ENCODE measurements at places on chromosomes 11 and 22.
A peak's percentile ranks its signal among the peaks of the same experiment; 100 is the strongest.

DNA sequence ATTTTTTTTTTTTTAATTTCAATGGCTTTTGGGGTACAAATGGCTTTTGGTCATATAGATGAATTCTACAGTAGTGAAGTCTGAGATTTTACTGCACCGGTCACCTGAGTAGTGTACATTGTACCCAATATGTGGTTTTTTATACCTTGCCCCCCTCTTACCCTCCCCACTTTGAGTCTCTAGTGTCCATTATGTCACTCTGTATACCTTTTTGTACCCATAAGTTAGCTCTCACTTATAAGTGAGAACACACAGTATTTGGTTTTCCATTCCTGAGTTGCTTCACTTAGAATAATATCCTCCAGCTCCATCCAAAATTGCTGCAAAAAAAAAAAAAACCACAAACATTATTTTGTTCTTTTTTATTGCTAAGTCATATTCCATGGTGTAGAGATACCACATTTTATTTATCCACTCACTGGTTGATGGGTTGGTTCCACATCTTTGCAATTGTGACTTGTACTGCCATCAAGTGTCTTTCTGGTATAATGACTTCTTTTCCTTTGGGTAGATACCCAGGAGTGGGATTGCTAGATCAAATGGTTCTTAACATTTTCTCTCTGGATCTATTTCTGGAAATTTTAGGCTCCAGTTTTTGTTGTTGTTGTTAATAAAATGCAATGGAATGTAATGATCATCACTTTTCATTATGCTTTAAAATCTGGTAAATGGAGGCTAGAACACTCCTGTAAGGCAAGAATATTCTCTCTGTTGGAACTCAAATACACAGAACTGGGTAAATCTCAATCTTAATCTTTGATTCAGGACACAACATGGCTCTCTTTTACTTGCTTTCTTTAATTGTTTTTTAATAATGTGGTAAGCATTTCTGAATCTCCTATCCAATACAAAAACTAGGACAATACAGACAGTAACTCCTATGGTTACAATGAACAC is 10.3 kb downstream of the NEAT1 start:
- peak; percentile 51 for DNase-seq

DNA sequence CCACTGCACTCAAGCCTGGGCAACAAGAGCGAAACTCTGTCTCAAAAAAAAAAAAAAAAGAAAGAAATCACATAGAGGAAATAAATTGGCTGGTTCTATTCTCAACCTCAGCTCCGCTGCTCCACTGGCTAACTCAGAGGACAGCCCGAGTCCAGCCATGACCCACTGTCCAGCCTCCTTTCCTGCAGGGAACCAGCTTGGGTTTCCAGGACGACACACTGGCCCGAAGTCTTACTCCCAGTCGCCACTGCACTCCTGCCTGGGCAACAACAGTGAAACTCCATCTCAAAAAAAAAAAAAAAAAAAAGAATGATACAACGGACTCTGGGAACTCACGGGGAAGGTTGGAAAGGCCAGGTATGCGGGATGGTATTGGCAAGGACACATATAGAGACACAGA is 31.5 kb downstream of the APOL3 start:
- no peak for DNase-seq

- peak; percentile 29 for DNase-seq
Observed at GRCh38 chr22:39379756-39380730, 19.5 kb upstream of the TAB1 start.

DNA sequence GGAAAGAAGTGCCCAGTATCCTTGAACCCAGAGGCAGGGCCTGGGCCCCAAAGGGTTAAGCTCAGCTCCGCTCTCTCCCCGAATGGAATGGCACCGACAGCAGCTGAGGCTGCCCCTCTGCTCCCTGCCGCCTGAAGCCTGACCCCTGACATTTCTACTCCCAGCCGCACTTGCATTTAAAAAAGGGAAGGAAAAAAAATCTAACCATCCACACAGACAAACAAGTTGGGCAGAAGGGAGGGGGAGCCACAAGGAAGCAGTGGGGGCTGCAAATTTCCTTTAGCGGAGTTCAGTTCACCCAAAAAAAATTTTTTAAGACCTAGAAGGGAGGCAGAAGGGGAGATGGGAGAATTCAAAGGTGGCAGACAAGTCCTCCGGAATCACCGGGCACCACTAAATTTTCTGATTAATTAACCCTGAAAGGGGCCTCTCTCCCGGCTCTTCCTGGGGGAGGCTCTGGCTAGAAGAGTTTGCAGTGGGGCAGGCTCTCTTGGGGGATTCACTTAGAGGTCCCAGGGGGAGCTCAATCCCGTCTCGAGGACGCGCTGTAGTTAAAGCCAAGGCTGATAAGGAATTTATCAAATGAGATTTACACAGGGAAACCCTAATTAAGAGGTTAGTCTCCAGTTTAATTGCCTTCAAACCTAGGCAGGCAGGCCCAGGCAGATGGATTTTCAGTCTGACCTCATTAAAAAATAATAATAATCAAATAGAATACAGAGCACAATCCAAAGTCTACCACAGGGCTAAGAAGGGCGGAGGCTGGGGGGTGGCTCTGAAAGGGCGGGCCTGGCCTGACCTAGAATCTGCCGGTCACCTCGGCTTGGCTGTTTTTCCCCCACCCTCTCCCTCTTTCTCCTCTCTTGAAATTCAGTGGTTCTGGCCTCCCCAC is 25.6 kb downstream of the MN1 start:
- no peak for DNase-seq

DNA sequence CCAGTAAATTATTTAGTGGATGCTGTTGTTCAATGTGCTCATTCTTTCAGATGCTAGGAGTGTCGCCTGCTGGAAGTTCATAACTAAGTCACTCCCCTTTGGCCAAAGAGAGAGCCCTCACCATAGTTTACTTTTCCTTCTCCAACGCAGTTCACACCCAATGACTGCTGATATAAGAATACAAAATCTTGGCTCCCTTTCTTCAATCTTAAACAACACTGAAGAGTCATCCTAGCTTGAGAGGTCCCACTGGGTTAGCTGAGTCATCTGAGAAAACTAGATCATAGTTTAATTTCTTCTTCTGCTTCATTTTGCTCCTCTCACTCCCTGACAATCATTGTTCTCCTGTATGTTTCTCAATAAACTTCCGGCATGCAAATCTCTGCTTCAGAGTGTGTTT is 5.4 kb upstream of the OR52L1 start:
- no peak for DNase-seq

DNA sequence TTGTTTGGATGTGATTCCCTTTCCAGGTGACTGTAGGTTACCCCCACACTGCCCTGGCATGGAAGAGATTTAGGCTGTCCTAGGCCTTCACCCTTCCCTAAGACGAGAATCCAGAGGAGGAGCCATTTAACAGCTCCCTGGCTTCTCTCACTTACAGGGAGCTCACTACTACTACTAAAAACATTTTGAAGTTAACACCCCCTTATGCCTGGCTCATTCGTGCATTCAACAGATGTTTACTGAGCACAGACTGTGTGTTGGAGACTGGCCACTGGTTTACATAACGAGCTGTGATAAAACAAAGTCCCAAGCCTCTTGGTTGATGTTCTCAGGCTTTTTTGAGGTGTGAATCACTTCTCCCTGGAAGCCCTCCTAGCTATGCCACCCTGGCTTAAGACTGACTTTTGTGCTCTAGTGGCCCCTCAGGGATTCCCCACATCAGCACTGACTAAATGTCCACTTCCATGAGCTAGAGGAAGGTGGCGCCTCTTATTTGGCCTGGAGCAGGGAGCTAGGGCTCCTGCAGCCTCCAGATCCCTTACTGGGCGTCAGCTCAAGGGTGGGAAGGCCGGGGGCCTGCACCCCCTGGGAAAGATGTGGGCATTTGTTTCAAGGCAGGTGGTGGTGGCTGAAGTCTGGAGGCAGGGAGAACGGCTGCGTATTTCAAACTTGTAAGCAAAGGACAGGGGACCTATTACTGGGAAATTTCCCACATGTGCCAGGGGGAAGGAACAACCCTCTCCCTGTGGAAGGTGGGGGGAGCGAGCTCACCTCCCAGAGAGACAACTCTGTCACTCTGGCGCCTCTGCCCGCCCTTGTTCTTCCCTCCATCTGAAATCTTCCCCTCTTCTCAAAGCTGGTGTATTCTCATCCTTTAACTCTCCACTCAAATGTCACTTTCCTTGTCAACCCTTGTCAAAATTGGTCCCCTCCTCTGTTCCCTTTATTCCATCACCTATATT is 19.4 kb upstream of the MALAT1 start:
- peak; percentile 94 for DNase-seq

- no peak for DNase-seq
Observed at GRCh38 chr11:33083918-33084317, 44.5 kb downstream of the TCP11L1 start.

- no peak for DNase-seq
Observed at GRCh38 chr11:104725796-104726408, 172.4 kb downstream of the CASP12 start.

- no peak for DNase-seq
Observed at GRCh38 chr11:132852361-132852760, 679.9 kb downstream of the OPCML start.

DNA sequence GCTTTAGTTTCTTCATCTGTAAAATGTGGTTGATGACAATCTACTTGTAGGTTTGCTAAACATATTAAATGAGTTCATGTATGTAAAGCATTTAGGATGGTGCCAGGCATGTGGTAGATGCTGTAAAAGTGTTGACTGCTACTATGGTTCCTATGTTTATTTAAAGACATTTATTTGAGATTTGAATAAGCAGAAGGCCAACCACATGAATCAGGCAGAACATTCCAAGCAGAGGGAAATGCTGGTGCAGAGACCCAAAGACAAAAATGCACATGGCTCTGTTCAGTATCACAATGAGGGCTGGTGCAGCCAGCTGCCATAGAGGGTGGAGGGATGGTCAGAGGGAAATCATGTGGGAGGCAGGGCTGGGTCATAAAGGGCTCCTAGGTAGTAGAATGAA is 156.2 kb upstream of the PDGFD start:
- peak; percentile 56 for DNase-seq

DNA sequence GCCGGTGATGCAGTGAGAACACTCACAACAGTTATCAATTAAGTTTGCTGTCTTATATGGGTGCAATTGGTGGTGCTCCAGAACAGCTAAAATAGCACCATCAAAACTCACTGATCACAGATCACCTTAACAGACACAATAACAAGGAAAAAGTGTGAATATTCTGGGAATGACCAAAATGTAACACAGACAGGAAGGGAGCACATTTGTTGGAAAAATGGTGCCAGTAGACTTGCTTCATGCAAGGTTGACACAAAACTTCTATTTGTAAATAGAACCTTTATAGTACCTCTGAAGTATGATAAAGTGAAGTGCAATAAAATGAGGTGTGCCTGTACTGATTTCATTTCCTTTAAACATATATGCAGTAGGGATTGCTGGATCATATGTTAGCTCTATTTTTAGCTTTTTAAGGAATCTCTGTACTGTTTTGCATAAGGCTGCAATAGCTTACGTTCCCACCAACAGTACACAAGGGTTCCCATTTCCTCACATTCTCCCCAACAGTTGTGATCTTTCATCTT is 56.7 kb upstream of the GLYATL1B start:
- DNase-seq: no peak

Data from renal cortical epithelial cell (primary cell).